ENCODE measurements at places on chromosomes 2 and 18. TPM values are rescaled to one million over a fixed set of nuclear protein-coding genes. Genes with fewer than 3 reads are reported as not detected.

The FEV gene
- total RNA-seq, result not detected

The SLC5A7 gene
- total RNA-seq, result not detected

The NCKAP5 gene
- 1.3 TPM for total RNA-seq

The CYP27A1 gene
- total RNA-seq, result 0.14 TPM

The RBFA gene
- total RNA-seq, result 26.9 TPM

The VWC2L gene
- not detected for total RNA-seq

The MALL gene
- total RNA-seq, result 130 TPM

The ID2 gene
- total RNA-seq, result 101 TPM

The CDH7 gene
- total RNA-seq, result not detected

The POMC gene
- total RNA-seq, result not detected

All from A549 treated with CpdA at 1 μM for 4 hours (cell line).